Cardiac ventricle fibroblast (primary cell): ENCODE measurements at places on chromosomes 4 and X. TPM values are rescaled to one million over a fixed set of nuclear protein-coding genes. Genes with fewer than 3 reads are reported as not detected.

Gene BRS3
- not detected in 2 replicates for total RNA-seq

Gene NR3C2
- total RNA-seq: 0.15 and 0.19 TPM in 2 replicates

Gene VSIG4
- total RNA-seq: not detected in 2 replicates

Gene ARHGEF38
- total RNA-seq: 0.15 TPM in 1 of 2 replicates, not detected in the other

Gene SPACA5
- not detected in 2 replicates for total RNA-seq

Gene HELT
- total RNA-seq: not detected in 2 replicates

Gene NXF2
- total RNA-seq: not detected in 2 replicates

Gene PHOX2B
- not detected in 2 replicates for total RNA-seq

Gene PSAPL1
- total RNA-seq: under 0.01 TPM in 1 of 2 replicates, not detected in the other
